ENCODE measurements at places on chromosomes 16 and 17.

DNA sequence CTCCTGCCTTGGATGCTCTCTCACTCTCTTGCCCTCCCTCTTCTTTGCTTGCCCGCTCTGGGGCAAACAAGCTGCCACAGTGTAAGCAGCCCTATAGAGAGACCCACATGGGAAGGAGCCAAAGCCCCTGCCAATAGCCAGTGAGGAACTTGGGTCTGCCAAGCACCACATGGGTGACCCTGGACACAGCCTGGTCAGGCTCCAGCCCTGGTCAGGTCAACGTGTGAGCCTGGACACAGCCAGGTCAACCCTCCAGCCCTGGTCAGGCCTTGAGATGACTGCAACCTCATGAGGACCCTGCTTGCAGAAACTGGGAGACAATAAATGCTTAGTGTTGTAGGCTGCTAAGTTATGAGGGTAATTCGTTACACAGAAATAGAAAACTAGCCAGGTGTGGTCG lies 14.3 kb upstream of the PHOSPHO1 start:
- no peak for DNase-seq

DNA sequence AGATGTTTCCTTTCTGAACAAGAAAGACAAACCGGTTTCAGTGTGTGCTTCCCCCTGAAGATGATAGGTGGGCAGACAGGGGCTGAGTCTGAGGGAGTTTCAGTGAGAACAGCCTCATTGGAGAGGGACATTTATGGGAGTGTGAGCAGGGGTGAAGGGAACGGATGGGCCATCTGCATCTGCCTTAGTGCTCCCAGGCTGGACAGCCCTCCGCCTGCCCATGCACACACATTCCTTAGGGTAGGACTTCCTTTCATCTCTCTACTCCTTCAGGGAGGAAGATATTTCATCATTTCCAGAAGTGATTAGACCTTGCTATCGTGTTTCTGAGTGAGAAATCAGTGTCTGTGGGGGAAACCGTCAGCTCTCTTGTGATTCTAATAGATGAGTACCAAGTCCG lies 3.8 kb downstream of the SHISA6 start:
- DNase-seq, result no peak

GRCh38 chr16:79309606-79310005 lies 290.9 kb downstream of the MAF start:
- no peak for DNase-seq

DNA sequence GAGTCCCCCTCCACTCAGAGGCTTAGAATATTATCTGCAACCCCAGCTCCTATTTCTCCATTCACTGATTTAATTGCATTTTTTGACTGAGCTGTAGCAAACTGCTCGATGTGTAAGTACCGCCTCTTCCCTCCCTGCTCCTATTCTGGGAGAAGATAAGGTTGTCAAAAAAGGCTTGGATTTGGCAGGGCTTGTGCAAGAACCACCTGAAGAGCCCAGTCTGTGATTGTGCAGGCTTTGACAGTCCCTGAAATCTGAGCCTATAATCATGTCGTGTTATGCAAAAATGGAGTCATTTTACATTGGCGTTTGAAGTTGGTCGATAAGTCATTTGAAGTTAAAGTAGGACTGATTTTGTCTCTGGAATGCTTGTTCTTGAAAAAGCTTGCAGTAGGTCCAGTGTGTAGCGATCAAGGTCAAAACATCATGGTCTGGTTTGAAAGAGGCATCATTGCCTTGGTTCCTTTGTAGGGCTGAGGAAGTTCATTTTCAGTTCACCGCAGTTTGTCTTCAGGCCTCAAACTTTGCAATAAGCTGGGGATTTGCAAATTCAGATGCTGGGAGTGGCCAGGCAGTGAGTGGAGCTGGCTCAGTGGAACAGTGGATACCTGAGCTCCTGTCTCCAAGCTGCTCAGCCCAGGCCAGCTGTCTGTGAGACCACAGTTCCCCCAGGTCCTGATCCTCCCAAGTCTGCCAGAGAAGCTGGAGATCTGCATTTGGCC lies 68.8 kb downstream of the KATNIP start:
- DNase-seq, result no peak

- no peak for DNase-seq
These were observed 23.0 kb upstream of the CAPNS2 start for GRCh38 chr16:55543472-55543871.

- no peak for DNase-seq
These were observed 13.5 kb downstream of the TBCD start for GRCh38 chr17:82765371-82765770.

DNA sequence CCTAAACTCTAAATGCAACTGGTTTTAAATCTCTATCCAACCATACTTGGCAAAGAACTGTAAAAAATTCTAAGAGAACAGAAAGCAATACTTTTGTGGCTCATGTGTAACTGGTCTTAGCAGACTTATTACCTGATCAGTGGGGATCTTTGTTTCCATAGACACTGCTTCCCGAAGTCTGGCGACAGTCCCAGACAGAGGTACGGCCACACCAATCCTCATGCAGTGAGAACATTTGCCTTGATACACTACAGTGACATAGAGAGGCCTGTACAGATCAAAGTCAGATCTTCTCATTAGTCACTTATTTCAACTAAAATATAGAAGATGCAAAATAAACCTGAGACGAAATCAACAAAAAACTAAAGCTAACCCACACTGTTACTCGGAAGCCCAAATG lies 43.9 kb downstream of the USP31 start:
- DNase-seq, result no peak

DNA sequence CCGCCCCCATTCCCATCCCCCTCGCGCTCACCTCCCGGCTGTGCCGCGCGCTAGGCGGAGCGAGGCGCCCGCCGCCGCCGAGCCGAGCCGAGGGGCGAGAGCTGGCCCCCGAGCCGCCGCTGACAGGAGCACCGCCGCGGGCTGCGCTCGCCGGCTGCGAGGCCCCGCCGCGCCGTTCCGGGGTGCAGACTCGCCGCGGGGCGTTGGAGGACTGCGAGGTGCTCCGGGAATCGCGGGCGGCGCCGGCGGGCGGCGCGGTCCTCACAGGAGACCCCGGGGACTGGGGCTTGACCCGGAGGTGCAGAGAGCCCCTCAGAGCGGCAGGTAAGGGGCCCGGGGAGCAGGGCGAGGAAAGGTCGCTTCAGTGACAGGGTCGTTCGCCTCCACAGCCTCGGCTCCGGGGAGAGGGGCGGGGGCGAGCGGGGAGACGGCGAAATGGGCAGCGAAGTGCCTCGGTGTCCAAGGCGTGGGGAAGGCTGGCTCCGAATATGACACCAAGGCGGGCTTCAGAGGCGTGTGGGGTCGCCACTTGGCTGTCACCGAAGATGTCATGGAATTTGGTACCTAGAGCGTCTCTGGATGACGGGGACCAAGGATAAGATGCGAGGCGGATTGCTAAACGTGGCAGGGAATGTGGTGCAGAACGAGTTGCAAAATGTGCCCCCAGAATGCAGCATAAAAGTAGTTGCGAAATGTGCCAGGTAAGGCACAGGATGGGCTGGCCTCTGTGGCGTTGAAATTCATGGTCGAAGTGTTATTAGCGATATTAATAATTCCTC lies 580 bp downstream of the TANC2 start:
- DNase-seq, result peak; percentile 71

- DNase-seq, result no peak
These were observed 45.4 kb downstream of the STH start for GRCh38 chr17:46044286-46044928.

DNA sequence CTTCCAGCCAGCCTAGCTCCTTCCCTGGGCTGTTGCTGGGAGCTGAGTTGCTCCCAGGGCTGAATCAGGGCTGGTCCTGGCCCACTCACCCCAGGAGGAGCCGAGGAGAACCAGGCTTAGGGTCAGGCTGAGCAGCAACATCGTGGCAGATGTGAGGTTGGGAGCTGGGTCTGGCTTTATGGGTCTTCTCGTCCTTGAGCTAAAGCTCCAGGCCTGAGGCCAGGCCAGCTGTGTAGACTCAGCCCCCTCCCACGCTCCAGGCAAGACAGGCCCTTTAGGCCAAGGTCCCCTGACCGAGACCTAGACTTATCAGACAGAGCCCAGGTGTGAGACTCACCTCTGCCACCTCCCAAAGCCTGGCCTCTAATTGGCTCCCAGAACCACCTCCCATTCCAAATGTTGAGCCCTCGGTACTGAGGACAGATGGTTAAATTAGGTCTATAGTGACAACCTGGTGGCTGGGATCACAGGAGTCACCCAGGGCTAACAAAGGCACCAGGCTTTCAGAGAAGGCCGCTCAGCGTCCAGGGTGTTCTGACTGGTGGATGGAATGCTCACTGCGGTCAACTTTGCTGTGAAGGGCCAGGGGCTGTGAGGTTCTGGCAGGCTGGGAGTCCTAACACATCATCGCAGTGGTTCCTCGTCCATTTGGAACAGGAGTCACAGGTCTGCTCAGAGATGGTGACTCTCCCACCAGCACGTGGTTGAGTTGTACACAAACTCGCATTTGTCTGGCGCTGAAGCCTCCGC lies at the start of gene CTRL:
TSS of gene CTRL (minus strand) at position 151 of the 750 bp plus-strand sequence. CDS start at position 141, 10 bp downstream.
- DNase-seq, result no peak

DNA sequence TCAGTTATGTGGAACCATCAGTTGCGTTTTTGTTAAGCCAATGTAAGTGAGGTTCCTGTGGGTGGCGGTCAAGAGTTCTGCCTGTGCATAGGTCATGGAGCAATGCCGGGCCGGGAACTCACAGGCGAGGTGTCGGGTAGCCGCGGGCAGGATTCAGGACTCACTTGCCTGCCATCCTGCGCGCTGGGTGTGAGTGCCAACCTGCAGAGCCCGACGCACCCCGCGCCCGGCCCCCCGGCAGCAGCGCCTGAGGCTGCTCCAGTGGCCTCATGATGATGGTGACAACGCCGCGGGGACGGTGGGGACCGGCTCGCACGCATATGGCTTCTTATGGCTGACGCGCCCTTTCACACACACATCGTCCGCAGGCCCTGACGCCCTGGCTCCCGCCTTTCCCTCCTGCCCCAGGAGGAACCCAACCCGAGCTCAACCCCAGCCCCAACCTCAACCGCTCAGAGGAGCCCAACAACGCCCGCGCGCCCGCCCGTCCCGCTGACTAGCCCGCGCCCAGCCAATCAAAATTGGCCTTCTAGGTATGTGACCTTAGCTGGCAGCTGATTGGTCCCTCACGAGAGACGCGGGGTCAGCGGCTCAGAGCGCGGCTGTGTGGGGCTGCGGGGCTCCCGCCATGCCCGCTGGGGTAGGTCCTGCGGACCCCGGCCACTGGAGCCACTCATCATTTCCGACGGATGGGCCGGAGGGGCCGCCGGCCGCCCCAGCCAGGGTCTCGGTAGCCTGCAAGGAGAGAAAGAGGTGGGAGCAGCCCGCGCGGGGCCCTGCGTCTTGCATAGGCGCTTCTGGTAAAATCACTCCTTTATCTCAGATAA lies at the start of gene C16orf95:
TSS of gene C16orf95 (minus strand) at position 470 of the 827 bp plus-strand sequence. CDS start at position 320, 150 bp downstream.
- DNase-seq, result peak; percentile 99

DNA sequence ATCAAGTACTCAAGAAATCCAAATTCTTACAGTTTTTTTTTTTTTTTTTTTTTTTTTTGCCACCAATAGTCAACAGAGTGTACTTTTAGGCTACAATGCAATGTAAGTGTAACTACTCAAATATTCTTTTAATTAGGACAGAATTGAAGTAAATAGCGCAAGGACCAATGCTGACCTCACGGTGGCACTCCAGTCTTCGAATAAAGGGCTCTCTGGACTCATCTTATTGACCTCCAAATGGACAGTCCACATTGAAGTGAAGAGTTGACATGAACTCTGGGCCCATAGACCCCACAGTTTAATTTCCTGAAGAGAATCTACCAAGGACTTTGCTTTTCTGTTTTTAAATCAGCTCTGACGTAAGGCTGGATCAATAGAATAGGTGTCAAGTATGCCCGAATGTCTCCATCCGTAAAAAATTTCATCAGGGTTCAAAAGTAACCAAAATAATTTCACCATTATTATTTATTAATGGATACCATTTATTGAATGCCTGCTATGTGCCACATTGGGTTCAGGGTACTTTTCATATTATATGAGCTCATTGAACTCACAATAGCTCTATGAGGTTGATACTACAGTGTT lies 7.3 kb upstream of the DDX52 start:
- DNase-seq, result no peak

- no peak for DNase-seq
These were observed 2.1 kb upstream of the HES7 start for GRCh38 chr17:8125947-8126490.

- no peak for DNase-seq
These were observed 63.7 kb upstream of the CMIP start for GRCh38 chr16:81380932-81381331.

DNA sequence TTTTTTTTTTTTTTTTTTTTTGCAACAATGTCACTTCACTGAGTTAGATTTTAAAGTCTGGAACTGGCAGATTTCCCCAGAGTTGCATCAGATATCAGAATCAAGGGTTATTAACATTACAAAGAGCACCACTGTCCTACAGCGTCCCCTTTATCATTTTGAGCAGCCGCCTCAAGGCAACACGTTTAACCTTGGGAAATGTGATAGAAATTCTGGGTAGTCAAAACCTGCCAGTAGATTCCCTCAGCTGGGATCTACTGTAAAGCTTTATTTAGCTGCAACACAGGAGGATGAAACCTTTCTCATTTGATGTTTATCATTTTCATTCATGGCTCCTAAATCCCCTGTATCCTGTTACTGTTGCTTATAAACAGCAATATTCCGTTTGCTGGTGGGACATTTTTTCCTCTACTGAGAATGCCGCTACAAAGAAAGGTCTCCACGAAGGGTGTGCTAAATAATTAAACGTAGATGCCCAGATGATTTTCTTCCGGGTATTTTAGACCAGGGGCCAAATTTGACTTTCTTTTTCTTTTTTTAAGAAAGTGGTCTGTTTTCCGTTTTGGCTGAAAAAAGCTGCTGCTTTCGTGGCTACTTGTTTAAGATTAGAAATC lies 436.1 kb upstream of the GOT2 start:
- DNase-seq, result no peak

- no peak for DNase-seq
These were observed 190.2 kb downstream of the IRX5 start for GRCh38 chr16:55120826-55121225.

GRCh38 chr17:66711401-66711800 lies 123.5 kb upstream of the CACNG5 start:
- DNase-seq, result no peak

- DNase-seq, result no peak
These were observed 27.2 kb upstream of the BRD7 start for GRCh38 chr16:50395763-50396710.

- no peak for DNase-seq
These were observed 17.9 kb downstream of the NDUFAB1 start for GRCh38 chr16:23578101-23578830.

DNA sequence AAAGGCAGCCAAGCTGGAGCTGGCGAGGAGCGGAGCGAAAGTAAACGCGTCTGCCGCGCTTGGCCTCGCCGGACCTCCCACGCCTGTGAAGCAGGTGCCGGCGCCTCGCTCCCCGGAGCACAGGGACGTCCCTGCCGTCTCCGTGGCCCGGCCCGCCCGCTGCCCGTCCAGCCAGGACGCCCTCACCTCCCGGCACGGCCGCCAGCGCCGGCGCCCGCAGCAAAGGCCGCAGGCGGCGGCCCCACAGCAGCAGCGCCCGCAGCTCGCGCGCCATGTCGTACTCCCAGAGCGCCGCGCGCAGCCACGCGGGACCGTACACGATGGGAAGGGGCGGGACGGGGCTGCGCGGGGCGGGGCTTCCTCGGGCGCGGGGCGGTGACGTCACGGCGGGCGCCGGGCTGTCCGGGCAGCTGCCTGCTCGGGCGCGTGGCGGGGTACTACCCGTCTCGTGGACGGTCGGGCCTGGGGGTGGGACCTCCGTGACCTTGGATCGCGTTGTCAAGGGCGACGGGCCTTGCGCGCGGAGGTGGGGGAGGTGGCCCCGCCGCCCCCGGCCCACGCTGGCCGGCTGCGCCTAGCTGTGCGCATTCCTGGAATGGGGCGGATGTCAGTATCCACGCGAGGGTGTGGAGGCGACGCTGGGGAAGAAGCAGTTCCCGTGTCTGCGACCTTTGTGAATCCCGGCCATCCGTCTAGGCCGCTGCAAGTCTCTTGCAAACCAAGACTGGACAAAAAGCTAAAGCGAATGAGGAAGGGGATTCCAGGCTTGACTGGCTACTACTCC lies at the start of gene TRAP1:
TSS of gene TRAP1 (minus strand) at position 290 of the 784 bp plus-strand sequence. CDS start at position 274, 16 bp downstream.
- peak; percentile 98 for DNase-seq

GRCh38 chr17:4808378-4808767 lies 1.4 kb downstream of the PLD2 start:
- no peak for DNase-seq

Data from activated CD8-positive, alpha-beta memory T cell treated with anti-CD3 and anti-CD28 coated beads, Interleukin-2, amount 50 U/mL, for 48 hours (primary cell).